ENCODE measurements at places on chromosomes 7 and 10.

GRCh38 chr7:96320442-96320841 lies 1.5 kb downstream of the SLC25A13 start:
- peak; percentile 23 for DNase-seq

GRCh38 chr10:3172081-3172445 lies 519 bp downstream of the PITRM1 start:
- DNase-seq = peak; percentile 63

- DNase-seq = no peak
These were observed 23.2 kb downstream of the PPP1R17 start for GRCh38 chr7:31710171-31710570.

DNA sequence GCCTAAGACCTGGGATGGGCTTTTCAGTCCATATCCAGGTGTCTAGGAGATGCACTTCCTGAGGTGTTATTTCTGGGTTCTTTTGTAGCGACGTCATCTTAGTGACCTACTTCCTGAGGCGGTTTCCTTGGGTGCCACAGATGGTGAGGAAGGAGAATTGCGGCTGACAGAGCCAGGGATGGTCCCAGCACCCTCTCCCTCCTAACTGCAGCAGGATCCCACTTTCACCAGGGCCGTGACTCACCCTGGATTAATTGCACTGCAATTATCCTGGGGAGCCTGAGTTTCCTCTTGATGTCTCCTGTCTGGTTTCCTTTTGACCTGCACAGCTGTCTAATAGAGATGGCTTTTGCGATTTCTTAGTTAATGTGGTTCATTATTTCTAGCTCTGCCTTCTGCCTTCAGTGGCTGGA lies 271.7 kb downstream of the TCF7L2 start:
- DNase-seq = no peak

DNA sequence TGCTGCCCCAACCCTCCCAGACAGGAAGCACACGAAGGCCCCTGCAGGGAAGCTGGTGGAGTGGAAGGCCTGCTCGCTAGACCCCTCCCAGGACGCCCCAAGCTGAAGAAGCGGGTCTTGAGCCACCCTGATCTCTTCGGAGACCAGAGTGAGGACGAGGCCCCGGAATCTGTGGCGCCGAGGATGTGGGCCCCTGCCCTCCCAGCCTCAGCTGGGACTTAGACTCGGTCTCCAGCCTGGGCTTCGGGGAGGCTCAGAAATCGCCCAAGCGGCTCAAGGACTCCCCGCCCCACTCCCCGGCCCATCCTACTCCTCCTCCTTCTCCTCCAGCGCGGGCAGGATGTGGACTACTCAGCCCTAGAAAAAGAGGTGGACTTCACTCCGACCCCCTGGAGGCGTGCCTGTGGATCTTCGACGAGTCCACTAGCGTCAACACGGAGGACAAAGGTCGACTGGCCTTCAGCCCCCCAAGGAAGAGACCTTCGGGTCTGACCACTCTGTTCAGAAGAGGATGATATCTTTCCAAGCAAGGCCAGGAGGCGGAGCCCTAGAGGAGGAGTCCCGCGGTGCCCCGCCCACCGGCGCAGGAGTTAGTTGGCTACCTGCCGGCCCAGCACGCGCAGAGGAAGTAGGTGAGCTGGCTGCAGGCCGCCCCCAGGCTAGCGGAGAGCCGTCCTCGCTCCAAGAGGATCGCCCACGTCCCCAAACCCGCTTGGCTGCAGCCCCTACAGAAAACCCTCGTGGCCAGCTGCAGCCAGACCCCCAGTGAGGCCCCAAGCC lies 21.9 kb upstream of the LANCL2 start:
- no peak for DNase-seq

- DNase-seq = peak; percentile 63
These were observed 287.2 kb upstream of the MKLN1 start for GRCh38 chr7:131040467-131040932.

GRCh38 chr7:17814058-17814457 lies 126.2 kb downstream of the SNX13 start:
- DNase-seq = no peak

DNA sequence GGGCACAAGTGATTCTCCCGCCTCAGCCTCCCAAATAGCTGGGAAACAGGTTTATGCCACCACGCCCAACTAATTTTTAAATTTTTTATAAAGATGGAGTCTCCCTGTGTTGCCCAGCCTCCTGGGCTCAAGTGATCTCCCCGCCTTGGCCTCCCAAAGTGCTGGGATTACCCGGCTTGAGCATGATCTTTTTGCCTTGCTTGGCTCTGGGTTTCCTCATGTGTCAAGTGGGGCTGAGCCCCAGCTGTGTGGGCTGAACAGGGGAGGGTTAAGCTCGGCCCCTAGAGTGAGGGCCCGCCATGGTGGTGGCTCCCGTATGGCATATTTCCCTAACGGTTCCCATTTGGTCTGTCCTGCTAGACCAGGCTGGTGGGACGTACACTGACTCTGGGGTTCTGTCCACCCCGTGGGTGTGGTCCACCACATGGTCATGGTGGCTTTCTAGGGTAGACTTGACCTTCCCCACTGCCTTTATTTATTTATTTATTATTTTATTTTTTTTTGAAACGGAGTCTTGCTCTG lies 66.3 kb downstream of the LHPP start:
- no peak for DNase-seq

- DNase-seq = no peak
These were observed 119.7 kb downstream of the FGFR2 start for GRCh38 chr10:121478556-121478955.

DNA sequence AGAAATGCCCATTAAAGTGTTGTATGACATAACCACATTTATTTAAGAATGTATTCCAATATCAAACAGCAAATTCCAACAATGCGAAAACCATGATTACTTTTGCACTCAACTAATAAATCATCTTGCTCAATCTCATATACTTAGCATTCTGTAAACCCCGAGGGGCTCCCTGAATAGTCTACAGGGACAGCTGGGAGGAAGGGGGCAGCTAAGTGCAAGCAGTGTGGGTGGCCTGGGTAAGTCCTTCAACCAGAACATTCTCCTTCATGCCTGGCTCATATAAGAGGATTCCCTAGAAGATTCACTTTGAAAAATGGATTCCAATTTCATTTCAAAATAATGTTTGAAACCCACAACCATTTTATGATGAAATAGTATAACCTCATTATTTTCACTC lies 355.5 kb downstream of the CDC14C start:
- DNase-seq = no peak

GRCh38 chr10:124339119-124340032 lies 79.3 kb downstream of the OAT start:
- DNase-seq = no peak

DNA sequence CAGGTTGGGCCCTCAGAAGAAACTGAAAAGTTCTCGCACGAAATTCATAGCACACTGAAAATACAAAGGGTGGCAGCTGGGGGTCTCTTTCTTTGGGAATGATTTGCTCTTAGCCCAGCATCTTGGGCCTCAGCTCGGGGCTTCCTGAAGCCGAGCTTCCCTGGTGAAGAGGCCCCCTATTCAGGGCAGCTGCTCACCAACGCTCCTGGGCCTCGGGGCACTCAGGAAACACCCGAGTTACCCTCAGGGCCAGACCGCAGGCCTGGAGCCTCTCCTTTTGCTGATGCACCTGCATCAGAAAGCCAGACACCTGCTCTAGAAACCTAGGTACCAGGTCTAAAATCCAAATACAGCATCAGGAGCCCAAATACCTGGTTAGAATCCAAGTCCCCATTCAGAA lies 85.5 kb downstream of the PTPRE start:
- DNase-seq = no peak

DNA sequence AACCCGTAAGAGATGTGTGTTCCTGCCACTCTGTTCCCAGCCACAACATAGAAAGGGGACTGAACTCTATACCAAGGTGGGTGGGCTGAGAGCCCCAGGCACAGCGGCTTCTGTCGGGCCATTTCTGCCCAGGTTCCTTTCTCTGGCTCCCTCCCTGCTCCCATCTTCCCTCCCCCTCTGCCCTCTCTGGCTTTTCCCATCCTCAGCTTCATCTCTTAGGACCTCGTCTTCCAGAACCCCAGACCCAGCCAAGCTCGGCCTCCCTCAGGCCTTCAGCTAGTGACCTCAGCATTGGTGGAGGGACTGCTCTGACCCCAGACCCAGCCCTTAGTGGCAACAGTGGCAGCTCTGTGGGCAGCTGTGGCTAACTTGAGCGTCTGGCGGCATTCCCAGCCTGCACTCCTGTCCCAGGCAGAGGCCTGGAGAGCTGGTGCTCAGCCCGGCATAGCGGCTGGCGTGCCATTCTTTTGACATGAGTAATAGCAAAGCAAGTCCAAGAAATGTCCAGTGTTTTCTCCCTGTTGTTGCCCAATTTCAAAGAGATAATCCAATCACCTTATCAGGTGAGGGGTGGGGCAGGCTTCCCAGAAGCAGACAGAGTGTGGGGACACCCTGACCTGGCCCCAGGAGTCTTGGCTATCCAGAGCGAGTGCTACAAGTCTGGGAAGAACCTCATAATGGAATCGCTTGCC lies 15.9 kb downstream of the PTPRE start:
- DNase-seq = no peak

GRCh38 chr10:44976352-44977198 lies 2.0 kb downstream of the DEPP1 start:
- DNase-seq = no peak

- no peak for DNase-seq
These were observed 3.0 kb downstream of the H2BK1 start for GRCh38 chr7:151207315-151207714.

- no peak for DNase-seq
These were observed 111.0 kb downstream of the LMBR1 start for GRCh38 chr7:156781972-156782371.

- DNase-seq = no peak
These were observed 69.5 kb upstream of the IL6 start for GRCh38 chr7:22657479-22657878.

- DNase-seq = no peak
These were observed 2.3 kb upstream of the COL1A2 start for GRCh38 chr7:94392393-94392786.

GRCh38 chr10:5732141-5732540 lies 47.5 kb downstream of the TASOR2 start:
- DNase-seq = no peak

- no peak for DNase-seq
These were observed 8.3 kb downstream of the GPR85 start for GRCh38 chr7:113078331-113078730.

- DNase-seq = no peak
These were observed 106.9 kb upstream of the ZNF746 start for GRCh38 chr7:149604521-149604920.

GRCh38 chr7:140391634-140392033 lies 6.7 kb downstream of the SLC37A3 start:
- no peak for DNase-seq

GRCh38 chr10:35425595-35425994 lies 89.3 kb downstream of the CCNY start:
- no peak for DNase-seq

- DNase-seq = no peak
These were observed 2.1 kb upstream of the AGR3 start for GRCh38 chr7:16883918-16884317.

- DNase-seq = no peak
These were observed 169.8 kb downstream of the EGFR start for GRCh38 chr7:55188590-55189138.
